Esophagus muscularis mucosa (tissue), 4 donors: ENCODE measurements at places on chromosomes 6 and 20. TPM values are rescaled to one million over a fixed set of nuclear protein-coding genes. Genes with fewer than 3 reads are reported as not detected.
A peak's percentile ranks its signal among the peaks of the same experiment; 100 is the strongest.

- H3K36me3 ChIP-seq = no peaks in the 10 kb centered on the region
- H3K27me3 ChIP-seq = peaks cover 30% of the 10 kb centered on the region
- DNase-seq = no peak
- no peak overlapping the region for H3K4me3 ChIP-seq
Observed at GRCh38 chr20:1876217-1876921, 18.8 kb upstream of the SIRPA start.

The ZSCAN12 gene
- 4.0 TPM for total RNA-seq

GRCh38 chr20:6127825-6128224 lies 5.0 kb upstream of the FERMT1 start:
- peak; percentile 57 for DNase-seq
- no peak overlapping the region for H3K4me3 ChIP-seq
- peaks cover 15% of the 10 kb centered on the region for H3K27me3 ChIP-seq
- H3K4me1 ChIP-seq = peaks cover 7% of the 10 kb centered on the region
- no peaks in the 10 kb centered on the region for H3K36me3 ChIP-seq
- H3K27ac ChIP-seq = no peak overlapping the region

DNA sequence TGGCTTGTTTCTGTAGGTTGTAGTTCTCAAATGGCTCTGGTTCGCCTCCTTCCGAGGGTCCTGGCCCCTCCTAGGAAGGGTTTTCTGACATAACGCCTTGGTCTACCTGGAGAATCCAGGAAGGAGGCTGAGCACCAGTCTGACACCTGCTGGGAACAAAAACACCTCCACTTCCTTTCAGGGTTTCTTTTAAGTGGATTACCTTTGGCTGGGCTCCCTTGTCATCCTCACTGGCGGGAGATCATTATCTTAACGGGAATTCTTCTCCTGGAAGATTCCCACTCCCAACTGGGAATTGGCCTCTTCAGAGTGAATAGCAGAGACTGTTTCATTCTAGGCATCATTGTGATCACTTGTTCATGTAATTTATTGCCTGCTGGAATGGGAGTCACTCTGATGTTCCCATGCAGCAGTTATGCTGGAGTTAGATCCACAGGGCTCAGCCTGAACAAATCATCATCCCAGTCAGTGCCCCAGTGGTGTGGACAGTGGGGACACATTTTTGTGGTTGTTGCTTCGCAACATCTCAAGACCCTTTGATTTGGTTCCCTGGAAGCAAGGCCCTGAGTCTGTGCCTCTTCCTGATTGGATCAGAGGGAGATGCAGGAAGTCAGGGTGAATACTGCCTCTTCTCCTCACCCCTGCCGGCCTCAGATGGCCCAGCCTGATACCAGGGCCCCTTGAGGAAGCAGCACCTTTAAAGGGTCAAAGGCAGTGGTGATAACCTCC lies 49.1 kb downstream of the LYRM2 start:
- no peak overlapping the region for H3K4me3 ChIP-seq
- H3K36me3 ChIP-seq = no peaks in the 10 kb centered on the region
- no peaks in the 10 kb centered on the region for H3K4me1 ChIP-seq
- DNase-seq = no peak

The SMLR1 gene
- total RNA-seq = not detected

DNA sequence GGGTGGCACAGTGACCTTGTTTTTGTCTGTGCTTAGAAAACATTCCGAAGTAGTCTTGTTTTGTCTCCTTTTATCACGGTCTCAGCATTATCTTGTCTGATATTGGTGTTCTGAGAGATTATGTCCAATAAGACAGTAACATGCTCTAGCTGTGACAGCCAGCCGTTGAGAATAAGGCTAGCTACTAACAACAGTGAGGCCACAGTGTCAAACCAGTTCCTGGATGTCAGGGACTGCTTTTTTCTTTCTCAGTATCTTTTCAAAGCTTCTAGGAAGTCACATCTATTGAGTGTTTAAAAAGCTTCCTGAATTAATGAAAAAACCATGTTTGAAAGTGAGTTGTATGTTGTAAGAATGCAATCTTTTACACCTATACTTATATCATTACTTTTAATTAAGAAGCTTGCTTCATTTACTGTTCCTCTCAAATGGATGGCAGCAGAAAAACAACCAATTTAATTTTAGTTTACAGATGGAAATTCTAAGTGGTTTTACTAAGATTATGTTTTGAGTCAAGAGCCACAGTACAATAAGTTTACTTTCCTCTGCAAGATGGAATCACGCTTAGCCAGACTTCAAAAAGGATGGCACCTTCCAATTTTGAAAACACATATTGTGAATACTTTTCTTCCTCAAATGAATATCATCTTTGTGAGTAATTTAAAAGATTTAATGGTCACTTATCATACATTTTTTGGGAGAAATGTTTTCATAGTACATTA lies 53.1 kb downstream of the MAP3K7 start:
- no peaks in the 10 kb centered on the region for H3K4me1 ChIP-seq
- no peaks in the 10 kb centered on the region for H3K27me3 ChIP-seq
- no peak overlapping the region for H3K27ac ChIP-seq
- no peak for DNase-seq

The HTR1E gene
- total RNA-seq = not detected

The OR11A1 gene
- not detected for total RNA-seq

GRCh38 chr6:142784344-142784743 lies 160.6 kb downstream of the HIVEP2 start:
- H3K4me3 ChIP-seq = no peak overlapping the region
- H3K27ac ChIP-seq = no peak overlapping the region
- DNase-seq = no peak
- H3K27me3 ChIP-seq = no peaks in the 10 kb centered on the region
- no peaks in the 10 kb centered on the region for H3K36me3 ChIP-seq

DNA sequence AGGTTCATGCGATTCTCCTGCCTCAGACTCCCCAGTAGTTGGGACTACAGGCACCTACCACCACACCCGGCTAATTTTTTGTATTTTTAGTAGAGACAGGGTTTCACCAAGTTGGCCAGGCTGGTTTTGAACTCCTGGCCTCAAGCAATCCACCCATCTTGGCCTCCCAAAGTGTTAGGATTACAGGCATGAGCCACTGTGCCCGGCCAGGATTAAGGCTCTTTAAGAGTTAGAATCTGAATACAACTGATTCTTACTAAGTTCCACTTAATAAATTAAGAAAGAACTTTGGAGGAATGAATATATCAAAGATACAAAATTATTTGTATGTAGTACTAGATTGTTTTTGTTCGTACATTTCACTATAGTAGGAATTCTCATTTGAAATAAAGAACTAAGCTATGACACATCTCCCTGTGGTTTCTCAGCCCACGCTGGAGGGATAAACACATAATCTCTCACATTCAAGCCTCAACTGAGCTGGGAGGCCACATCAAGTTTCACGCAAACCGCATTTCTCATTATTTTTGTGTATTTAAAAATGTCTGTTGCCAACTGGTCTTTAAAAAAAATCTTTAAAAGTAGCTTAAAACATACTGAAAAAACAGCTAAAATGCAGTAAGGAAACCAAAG lies 34.2 kb downstream of the DTNBP1 start:
- no peak overlapping the region for H3K4me3 ChIP-seq
- H3K36me3 ChIP-seq = no peaks in the 10 kb centered on the region
- no peaks in the 10 kb centered on the region for H3K27me3 ChIP-seq

DNA sequence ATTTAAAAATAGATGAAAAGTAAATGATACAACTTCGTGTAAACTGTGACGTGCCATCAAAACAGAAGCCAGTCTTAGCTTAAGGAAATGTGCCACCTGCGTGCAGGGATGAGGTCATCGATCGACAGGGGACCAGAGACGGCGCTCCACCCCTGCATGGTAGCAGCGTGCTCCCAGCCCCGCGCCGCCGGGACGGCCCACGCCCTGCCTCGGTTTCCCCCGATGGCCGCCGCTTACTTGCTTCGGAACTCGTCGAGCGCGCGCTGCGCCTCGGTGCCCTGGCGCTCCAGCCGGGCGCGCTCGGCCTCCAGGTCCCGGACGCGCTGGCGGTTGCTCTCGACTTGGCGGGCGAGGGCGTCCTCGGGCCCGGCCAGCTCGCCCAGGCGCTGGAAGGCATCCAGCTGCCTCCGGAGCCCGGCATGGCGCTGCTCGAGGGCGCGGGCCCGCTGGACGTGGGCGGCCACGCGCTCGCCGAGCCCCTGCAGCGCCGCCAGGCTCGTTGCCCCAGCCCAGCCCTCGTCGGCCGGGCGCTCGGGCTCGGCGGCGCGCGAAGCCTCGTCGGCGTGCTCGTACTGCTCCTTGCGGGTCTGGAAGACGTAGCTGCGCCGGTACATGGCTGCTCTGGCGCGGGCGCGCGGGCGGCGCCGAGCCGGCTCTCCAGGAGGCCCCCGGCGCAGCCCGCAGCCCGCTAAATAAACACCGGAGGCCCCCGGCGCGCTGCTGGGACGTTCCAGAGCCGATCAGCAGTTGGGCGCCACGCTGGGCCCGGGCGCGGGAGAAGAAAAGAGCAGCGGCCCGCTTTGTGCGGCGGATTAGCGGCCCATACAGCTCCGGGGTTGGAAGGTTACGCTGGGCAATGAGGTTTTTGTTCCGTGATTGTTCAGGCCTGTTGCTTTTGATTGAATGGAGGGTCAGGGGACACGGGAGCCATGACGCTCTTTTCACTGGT lies at the start of gene BFSP1:
TSS of gene BFSP1 (minus strand) at position 664 of the 949 bp plus-strand sequence. CDS start at position 614, 50 bp downstream.
- no peak for DNase-seq
- H3K36me3 ChIP-seq = no peaks in the 10 kb centered on the region
- H3K4me1 ChIP-seq = peaks cover 16% of the 10 kb centered on the region
- H3K27ac ChIP-seq = peak within 1 kb of the TSS; percentile 80
- H3K4me3 ChIP-seq = peak within 1 kb of the TSS; percentile 61

DNA sequence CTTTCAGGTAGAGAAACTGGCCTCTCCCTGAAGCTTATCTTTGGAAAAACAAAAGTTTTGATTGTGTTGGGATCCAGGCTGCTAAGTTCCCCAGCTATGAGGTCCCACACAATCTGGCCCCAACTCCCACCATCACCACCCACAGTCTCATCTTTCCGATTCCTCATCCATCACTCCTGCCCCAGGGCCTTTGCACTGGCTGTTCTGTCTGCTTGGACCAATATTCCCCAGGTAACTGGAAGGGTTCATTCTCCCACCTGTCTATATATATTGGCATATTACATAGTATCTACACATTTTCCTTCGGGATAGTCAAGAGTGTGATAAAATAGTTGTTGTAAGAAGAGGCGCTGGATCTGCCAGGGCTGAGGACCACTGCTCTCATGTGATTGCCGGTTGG lies 52.0 kb downstream of the CPNE5 start:
- no peaks in the 10 kb centered on the region for H3K4me1 ChIP-seq
- no peaks in the 10 kb centered on the region for H3K36me3 ChIP-seq
- DNase-seq = no peak
- no peak overlapping the region for H3K4me3 ChIP-seq

- no peak overlapping the region for H3K4me3 ChIP-seq
- no peaks in the 10 kb centered on the region for H3K27me3 ChIP-seq
- H3K36me3 ChIP-seq = no peaks in the 10 kb centered on the region
- no peak overlapping the region for H3K27ac ChIP-seq
- DNase-seq = no peak
Observed at GRCh38 chr6:111687652-111688051, 82.0 kb upstream of the TRAF3IP2 start.

The PRPH2 gene
- 1.2 TPM for total RNA-seq

DNA sequence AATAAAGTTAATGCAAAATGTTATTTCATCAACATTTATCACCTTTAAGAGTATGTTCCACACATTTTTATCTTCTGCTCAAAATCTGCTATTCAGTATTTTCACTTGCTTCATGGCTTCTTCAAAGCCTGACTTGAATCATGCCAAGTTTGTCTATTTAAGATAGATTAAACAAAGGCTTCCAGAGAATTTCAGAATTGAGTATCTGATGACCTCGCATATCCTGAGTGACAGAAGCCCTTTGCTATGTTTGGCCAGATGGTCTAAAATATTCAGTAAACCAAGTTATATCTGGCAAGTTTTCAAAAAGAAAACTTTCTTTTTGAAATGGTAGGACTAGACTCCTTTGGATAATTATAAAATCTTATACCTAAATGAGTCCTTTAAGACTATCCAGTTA lies 348.9 kb upstream of the KCNQ5 start:
- H3K27me3 ChIP-seq = no peaks in the 10 kb centered on the region
- no peaks in the 10 kb centered on the region for H3K36me3 ChIP-seq
- no peak overlapping the region for H3K4me3 ChIP-seq
- no peaks in the 10 kb centered on the region for H3K4me1 ChIP-seq
- H3K27ac ChIP-seq = no peak overlapping the region

GRCh38 chr6:30894381-30894780 lies 10.1 kb downstream of the DDR1 start:
- no peaks in the 10 kb centered on the region for H3K27me3 ChIP-seq
- no peak overlapping the region for H3K27ac ChIP-seq
- H3K4me3 ChIP-seq = no peak overlapping the region
- peaks cover 13% of the 10 kb centered on the region for H3K4me1 ChIP-seq
- H3K36me3 ChIP-seq = peaks cover 98% of the 10 kb centered on the region

GRCh38 chr20:2756056-2756611 lies 44.3 kb downstream of the CPXM1 start:
- no peak overlapping the region for H3K27ac ChIP-seq
- DNase-seq = no peak
- H3K4me3 ChIP-seq = no peak overlapping the region
- H3K4me1 ChIP-seq = peaks cover 17% of the 10 kb centered on the region
- no peaks in the 10 kb centered on the region for H3K27me3 ChIP-seq

DNA sequence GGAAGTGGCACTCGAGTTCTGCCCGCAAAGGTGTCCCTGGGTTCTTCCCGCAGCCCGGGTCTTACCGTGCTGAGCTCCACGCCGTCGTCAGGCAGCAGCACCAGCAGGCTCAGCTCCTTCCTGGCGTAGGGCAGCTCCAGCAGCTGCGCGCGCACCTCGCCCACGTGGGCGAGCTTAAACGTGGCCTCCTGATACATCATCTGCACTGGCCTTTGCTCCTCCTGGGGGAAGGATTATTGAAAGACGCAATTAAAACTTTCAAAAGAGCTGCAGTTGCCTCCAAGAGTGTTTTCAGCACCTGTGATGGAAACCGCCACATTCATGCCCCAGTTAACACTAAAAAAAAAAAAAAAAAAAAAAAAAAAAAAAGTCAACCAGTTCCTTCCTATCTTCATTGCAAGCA lies 11.3 kb downstream of the SERPINB9 start:
- DNase-seq = peak; percentile 42
- H3K4me3 ChIP-seq = no peak overlapping the region
- H3K27me3 ChIP-seq = no peaks in the 10 kb centered on the region
- no peak overlapping the region for H3K27ac ChIP-seq
- H3K36me3 ChIP-seq = peaks cover 70% of the 10 kb centered on the region

The ETV7 gene
- not detected for total RNA-seq

DNA sequence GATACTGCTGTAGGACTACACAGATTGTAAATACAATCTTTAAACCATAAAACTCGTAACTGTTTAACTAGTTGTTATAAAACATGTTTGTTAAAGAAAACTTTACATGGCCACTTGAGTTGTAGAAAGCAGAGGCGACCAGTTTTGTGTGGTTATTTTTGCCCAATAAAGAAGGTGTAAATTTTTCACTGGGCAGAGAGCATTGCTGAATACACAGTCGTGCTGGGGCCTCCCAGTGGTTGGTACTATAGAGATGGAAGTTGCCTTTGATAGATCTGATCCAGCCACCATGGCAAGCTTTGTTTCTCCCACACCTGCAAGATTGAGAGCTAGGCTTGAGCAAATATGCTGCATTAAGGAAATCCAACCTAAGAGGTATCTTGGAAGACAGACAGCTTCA lies 34.0 kb upstream of the YWHAB start:
- H3K36me3 ChIP-seq = no peaks in the 10 kb centered on the region
- DNase-seq = peak; percentile 19
- no peaks in the 10 kb centered on the region for H3K4me1 ChIP-seq
- H3K27me3 ChIP-seq = no peaks in the 10 kb centered on the region

The HS3ST5 gene
- total RNA-seq = 0.33 TPM

The FNDC11 gene
- total RNA-seq = 0.23 TPM

The TEAD3 gene
- total RNA-seq = 74.8 TPM
